ENCODE measurements at places on chromosomes 11 and 22.
A peak's percentile ranks its signal among the peaks of the same experiment; 100 is the strongest.

DNA sequence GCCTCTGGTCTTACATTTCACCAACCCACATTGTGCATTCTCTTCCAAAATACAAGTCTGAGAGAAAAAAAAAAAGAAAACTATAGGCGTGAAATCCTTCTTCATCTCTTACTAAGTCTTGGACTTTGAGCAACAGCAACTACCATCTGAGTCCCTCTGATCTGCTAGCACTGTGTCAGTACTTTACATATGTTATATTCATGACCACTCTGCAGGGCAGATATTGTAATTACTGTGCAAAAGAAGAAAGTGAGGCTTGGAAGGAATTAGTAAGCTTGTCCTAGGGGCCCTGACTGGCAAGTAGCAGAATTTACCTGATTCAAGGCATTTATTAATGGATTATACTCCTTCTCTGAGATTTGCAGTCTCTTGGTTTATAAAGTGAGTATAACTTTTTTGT lies 52.7 kb upstream of the EED start:
- no peak for DNase-seq

GRCh38 chr11:75182664-75183063 lies 31.8 kb downstream of the SLCO2B1 start:
- DNase-seq = no peak

DNA sequence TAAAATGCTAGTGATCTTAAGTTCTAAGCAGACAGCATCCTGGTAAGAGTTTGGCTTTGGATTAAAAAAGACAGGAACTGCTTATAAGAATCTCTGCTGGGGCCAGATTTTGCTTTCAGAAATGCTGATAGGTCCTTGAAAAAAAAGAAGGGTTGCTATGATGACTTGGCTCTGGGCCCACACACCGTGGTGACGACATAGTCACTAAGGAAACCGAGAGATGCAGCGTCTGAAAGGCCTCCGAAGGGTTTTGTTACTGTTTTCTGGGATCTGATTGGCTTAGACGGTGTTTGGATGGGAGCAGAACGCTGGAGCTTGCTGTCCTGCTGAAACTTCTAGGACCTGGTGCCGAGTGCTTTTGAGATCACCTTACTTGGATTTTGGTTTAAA lies 8.4 kb downstream of the FAM118A start:
- DNase-seq = peak; percentile 74

DNA sequence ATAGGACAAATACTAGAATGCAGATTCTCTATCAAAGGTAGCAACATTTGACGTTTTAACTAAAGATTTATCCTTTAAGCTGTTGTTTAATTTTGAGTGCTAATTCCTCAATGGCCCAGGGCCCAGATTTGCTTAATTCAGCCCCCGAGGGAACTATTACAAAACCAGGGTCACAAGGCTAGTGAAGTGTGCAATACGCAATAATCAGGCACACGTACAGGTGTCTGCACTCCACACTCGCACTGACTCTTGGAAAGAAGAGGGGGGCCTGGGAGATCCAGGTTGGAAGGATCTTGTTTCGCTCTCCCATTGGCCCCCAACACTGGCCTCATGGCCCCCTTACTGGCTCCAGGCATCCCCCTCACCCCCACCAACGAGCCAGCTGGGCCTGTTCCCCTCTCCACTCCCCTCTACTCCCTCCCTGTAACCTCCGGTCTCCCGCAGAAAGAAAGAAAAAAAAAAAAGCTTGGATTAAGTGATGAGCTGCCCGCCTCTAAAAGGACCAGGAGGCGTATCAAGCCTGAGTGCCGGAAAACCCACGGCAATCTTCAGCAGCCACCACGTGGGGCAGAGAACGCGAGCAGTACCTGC lies 2.2 kb upstream of the KIRREL3 start:
- DNase-seq = no peak

- DNase-seq = no peak
These were observed 35.9 kb downstream of the CTSC start for GRCh38 chr11:88301488-88302140.

DNA sequence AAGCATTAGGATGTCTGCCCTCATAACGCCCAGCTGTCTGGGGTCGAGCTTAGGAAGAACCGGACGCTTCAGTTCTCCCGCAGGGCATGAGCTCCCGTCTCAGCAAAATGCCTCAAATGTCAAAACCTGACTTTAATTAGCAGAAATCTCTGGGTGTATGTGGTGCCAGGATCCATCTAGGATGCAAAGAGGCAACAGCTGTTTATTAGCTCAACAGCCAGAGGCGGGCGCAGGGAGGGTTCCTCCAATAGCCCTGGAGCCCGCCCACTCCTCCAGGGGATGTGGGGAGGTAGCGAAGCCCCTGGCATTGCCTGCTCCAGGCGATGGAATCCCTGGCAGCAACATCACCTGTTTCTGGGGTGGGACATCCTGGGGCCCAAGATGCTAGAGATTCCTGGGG lies 39.4 kb upstream of the RTL6 start:
- DNase-seq = no peak

DNA sequence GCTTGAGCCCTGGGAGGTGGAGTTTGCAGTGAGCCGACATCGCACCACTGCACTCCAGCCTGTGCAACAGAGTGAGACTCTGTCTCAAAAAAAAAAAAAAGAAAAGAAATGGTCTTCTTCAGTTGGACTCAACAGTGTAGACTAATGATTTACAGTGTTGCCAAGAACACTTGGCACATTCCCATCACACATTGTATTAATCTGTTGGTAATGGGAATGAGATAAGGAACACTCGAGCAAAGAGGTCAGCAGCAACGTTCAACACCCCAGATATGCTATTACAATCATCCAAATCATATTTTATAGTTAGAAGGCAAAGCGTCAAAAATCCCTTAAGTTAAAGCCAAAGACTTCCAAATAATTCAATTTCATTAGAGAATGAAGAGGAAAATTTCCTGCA lies 14.5 kb downstream of the CDON start:
- no peak for DNase-seq

DNA sequence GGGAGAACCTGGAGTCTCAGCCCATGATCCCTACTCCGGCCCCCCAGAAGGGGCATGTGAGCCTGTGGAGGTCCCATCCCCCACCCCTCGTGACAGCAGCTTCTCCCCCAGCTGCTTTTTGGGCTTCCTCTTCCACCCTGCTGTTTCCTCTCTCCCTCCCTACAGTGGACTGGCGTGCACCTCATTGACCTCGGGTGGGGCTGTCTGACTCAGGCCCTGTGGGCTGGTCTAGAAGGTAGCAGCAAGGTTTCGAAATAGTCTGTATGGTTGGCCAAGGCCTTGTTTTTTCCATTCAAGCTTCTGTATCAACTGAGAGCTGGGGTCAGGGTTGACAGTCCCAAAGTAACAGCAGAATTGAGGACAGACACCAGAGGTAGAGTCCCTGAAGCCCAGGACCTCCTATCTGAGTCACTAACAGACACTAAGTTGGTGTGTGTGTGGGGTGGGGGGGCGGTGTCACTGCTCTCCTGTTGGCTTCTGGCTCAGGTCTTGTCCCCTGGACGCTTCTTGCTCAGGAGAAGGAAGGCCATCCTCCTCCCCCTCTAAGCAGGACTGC lies 7.7 kb downstream of the SLC37A2 start:
- no peak for DNase-seq

- DNase-seq = no peak
These were observed 77.8 kb upstream of the DDI1 start for GRCh38 chr11:103958475-103959215.

Data from activated CD4-positive, alpha-beta T cell treated with anti-CD3 and anti-CD28 coated beads for 24 hours (primary cell).